ENCODE measurements at places on chromosomes 6 and 20.

DNA sequence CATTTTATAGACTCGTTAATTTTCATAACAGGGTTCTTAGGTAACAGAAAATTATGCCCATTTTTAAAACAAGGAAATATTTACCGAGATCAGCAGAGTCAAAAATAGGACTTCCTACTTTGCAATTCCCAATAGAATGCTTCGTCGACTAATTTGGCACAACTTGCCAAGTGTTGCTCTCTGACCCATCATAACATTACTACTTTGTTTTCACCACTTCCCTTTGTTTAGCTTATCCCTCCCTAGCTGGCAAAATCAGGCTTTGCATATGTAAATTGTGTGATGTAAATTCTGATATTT, 914 bp upstream of the RANBP9 start:
- DNase-seq, result no peak

- DNase-seq, result no peak
Observed at GRCh38 chr6:42249279-42249678, 31.6 kb upstream of the MRPS10 start.

GRCh38 chr6:89375427-89376267, 23.1 kb upstream of the UBE2J1 start:
- DNase-seq, result peak; percentile 75

DNA sequence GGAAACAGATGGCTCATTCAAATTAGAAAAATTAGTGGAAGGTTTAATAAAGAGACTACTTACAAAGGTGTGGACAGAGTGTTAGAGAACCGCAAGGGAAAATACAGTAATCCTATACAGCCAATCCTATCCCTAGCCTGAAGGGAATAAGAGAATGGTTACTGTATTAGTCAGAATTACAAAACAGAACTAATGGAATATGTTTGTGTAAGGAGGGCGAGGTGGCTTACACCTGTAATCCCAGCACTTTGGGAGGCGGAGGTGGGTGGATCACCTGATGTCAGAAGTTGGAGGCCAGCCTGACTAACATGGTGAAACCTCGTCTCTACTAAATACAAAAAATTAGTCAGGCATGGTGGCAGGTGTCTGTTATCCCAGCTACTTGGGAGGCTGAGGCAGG, 16.3 kb upstream of the TRPC4AP start:
- DNase-seq, result no peak

GRCh38 chr20:37382482-37383120, 36.7 kb downstream of the SRC start:
- no peak for DNase-seq

DNA sequence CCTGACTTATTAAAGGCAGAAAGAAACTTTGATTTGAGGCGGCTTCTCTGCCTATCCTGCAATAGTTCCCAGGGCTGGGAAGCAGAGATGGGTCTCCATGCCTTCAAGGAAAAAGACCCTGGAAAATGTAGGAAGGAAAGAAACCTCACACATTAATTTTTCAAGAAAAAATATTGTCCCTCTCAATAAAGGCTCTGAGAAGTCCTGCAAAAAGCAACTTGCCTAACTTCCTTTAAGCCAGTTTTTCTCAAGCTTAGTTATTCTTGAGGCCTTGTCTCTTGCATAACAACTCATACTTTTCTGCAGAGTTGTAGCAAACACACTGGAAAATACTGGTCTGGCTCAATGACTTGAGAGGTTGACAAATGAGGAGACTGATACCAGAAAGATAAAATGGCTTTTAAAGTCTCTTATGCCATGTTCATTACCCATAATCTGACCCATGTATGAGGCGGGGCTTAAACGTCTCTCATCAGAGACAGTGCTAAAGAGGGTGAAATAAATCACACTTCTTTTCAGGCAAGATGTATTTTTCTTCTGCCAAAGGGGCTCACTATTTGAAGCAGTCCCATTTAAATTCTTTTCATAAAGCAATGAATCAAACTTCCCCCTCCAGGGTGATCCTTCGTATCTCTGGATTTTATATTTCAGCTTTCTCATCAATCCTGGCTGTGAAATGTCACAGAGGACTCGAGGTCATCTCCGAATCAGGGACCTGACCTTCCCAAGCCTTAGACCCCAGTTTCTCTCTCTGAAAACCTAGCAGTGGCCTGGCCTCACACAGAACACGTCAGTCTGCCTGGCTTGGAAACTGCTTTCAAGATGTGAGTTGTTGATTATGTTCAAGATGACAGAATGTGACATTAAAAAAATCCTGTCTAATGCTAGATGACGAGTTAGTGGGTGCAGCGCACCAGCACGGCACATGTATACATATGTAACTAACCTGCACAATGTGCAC, 82.3 kb upstream of the KCNG1 start:
- DNase-seq, result no peak

- DNase-seq, result no peak
Observed at GRCh38 chr20:34781220-34781619, 44.2 kb downstream of the NCOA6 start.

DNA sequence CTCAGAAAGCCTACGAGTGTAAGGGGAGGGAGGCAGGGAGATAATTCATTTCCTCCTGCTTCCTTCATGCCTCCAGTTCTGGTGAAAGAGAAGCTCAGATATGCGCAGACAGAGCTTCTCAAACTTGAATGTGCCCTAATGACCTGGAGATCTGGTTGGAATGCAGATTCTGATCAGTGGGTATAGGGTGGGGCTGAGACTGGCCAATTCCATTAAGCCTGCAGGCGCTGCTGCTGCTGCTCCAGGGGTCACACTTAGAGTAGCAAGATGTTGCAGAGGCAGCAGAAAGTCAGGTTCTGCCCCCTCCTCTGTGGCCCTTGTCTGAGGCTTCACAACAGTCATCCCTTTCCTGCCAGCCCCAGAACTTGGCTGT, 161.0 kb downstream of the DHX35 start:
- DNase-seq, result no peak

GRCh38 chr20:8853805-8854338, 215.0 kb upstream of the PLCB4 start:
- DNase-seq, result peak; percentile 58

DNA sequence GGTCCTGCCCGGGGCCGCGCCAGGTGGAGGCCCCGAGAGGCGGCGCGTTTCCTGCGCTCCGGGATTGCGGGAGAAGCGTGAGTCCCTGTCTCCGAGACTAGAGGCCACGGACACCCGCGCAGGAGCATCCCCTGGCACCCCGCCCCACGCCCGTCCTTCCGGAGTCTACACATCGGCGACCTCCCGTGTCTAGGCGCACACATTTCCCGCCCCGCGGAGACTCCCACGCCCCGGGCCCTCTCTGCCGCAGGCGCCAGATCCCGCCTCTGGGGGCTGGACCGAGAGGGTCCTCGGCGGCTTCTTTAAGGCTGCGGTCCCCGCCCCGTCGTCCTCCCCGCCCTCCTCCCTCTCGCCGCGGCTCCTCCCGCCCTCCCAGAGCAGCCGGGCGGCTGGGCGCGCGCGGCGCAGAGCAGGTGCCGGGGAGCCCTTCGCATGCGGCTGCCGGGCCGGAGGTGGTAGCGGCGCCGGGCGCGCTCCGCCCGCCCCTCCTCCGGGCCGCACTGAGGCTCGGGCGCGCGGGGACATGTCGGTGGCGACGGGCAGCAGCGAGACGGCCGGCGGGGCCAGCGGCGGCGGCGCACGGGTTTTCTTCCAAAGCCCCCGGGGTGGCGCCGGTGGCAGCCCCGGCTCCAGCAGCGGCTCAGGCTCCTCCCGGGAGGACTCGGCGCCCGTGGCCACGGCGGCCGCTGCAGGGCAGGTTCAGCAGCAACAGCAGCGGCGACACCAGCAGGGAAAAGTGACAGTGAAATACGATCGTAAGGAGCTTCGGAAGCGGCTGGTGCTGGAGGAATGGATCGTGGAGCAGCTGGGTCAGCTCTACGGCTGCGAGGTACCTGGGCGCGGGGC, at the start of gene PPP1R14C:
Gene PPP1R14C (plus strand): TSS at position 375 of the 846 bp plus-strand sequence. CDS start 149 bp downstream, at position 524.
- DNase-seq, result peak; percentile 63

DNA sequence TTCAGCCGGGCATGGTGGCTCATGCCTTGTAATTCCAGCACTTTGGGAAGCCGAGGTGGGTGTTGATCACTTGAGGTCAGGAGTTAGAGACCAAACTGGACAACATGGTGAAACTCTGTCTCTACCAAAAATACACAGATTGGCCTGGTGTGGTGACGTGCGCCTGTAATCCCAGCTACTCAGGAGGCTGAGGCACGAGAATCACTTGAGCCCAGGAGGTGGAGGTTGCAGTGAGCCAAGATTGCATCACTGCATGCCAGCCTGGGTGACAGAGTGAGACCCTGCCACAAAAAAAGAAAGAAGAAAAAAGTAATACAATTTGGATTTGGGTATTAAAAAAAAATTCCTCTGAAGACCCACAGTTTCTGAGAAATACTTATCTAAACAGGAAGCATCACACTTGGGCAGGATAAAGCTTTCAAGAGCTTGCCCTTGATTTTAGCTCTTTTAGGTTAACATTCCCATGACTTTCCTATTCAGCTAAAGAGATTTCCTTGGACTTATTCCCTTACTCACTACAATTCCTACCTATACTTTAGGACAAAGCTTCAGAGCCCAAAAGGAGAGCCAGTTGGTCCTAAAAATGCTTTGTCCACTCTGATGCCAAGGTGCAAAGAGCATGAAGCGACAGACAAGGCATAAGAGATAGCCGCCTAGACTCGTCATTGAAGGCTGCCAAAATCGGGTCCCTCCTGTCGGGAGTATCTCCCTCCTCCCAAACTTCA, 1.9 kb downstream of the ELOVL2 start:
- no peak for DNase-seq

DNA sequence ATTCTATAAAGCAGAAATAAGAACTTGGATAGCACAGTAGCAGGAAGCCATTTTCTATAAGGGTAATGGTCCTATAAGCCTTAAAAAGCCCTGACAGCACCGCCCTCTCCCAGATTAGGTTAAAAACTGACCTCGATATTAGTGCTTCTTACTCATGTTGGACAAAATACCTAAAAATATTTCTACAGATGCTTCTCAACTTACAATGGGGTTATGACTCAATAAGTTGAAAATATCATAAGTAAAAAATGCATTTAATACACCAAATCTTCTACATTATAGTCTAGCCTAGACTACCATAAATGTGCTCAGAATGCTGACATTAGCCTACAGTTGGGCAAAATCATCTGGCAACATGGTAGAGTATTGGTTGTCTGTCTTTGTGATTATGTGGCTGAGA, 70.3 kb downstream of the SESN1 start:
- no peak for DNase-seq

DNA sequence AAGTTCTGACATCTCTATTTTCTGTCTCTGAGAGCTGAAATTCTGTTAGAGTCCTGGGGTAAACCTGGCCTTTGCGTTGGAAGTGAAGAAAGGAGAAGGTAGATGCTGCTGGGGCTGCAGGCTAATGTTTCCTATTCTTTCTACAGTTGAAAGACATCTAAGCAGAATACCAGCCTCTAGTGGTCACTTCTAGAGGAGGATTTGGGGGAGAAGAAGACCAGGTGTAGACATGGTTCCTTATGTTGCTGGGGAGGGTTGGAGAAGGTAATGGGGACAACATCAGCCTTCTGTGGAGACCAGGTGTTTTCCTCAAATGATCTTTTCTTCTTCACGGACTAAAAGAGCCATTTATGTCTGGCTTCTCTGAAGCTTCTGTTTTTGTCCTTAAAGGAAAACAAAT, 62.6 kb downstream of the BTBD3 start:
- DNase-seq, result no peak

DNA sequence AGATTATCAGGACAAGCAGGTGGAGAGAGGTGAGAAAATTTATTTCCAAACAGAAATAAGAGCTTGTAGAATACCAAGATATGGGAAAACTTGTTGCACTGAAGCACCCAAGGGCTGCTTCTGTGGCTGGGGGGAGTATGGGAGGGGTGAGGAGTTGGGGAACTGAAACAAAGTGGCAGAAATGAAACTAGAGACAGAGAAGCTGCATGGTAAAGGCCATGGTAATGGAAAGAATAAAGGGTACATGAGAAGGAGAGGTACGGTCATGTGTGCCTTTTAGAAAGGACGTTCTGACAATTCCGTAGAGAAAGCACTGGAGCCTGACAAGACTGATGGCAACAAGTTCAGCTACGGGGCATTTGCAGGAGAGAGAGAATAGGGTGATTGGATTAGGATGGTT, 51.6 kb upstream of the RIN2 start:
- no peak for DNase-seq

DNA sequence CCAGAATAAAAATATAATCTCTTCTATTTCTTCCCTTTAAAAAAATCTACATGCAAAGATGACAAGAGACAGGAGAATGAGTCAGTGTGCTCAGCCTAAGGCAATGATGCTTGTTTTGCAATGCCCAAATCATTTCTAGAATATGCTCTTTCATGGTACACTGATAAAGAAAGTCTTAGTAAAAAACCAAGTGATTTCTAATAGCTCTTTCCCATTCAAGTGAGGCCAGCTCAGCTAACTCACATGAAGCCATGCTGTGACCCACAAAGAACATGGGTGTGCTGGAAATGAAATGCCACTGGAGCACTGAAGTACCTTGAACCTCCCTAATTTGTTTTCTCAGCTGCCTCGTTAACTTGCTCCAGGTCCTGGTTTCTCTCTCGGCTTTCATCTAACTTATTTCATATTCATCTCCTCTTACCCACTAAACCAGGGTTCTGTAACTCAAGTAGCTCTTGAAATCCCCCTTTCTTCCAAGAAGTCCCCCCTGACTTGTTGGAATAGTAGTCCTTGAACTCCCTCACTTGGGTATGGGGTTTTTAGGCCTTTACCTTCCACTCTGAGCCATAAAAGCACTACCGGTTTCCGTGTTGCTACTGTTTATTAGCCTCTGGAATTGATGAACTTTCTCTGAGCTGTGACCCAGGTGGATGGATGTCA, 92.7 kb downstream of the IRF4 start:
- no peak for DNase-seq

- DNase-seq, result no peak
Observed at GRCh38 chr20:60104993-60105803, 147.0 kb downstream of the CDH26 start.

GRCh38 chr20:48823960-48824498, 3.8 kb downstream of the PREX1 start:
- DNase-seq, result no peak

Measured in D341Med (cell line).